Subcutaneous preadipocyte (primary cell): ENCODE measurements at places on chromosomes 7 and 10. TPM values are rescaled to one million over a fixed set of nuclear protein-coding genes. Genes with fewer than 3 reads are reported as not detected.

Gene CLDN4
- 2.6 and 4.7 TPM in 2 replicates for total RNA-seq

Gene SLC29A3
- 2.7 and 2.9 TPM in 2 replicates for total RNA-seq

Gene FKBP6
- not detected in 2 replicates for total RNA-seq

Gene HOXA7
- total RNA-seq = 2.2 and 2.7 TPM in 2 replicates

Gene ZNF467
- total RNA-seq = 0.20 TPM in 1 of 2 replicates, not detected in the other

Gene ZNF736
- 10.2 and 11.8 TPM in 2 replicates for total RNA-seq

Gene GNGT1
- total RNA-seq = not detected in 2 replicates

Gene PRRT4
- total RNA-seq = under 0.01 TPM in 1 of 2 replicates, not detected in the other

Gene DDX21
- 63.2 and 106 TPM in 2 replicates for total RNA-seq

Gene BAMBI
- 0.37 and 1.2 TPM in 2 replicates for total RNA-seq

Gene ZNF511
- 31.2 and 33.4 TPM in 2 replicates for total RNA-seq

Gene MKX
- total RNA-seq = 0.20 TPM in 1 of 2 replicates, not detected in the other

Gene ZFAND2A
- 8.2 and 12.1 TPM in 2 replicates for total RNA-seq

Gene TMEM176B
- total RNA-seq = 16.9 TPM in 1 of 2 replicates, not detected in the other

Gene ZNF853
- total RNA-seq = under 0.01 TPM in 1 of 2 replicates, not detected in the other

Gene SNCG
- 9.2 and 18.7 TPM in 2 replicates for total RNA-seq

Gene TMEM270
- not detected in 2 replicates for total RNA-seq

Gene AGR3
- not detected in 2 replicates for total RNA-seq

Gene CCDC6
- 41.9 and 48.5 TPM in 2 replicates for total RNA-seq

Gene TMEM196
- total RNA-seq = not detected in 2 replicates

Gene GHRHR
- total RNA-seq = not detected in 2 replicates

Gene BBIP1
- total RNA-seq = 19.5 and 23.9 TPM in 2 replicates

Gene CDK14
- total RNA-seq = 30.5 and 42.8 TPM in 2 replicates

Gene SLC16A9
- 0.37 and 0.59 TPM in 2 replicates for total RNA-seq

Gene PLXDC2
- 0.37 and 0.39 TPM in 2 replicates for total RNA-seq

Gene HMX2
- not detected in 2 replicates for total RNA-seq

Gene GPNMB
- total RNA-seq = 102 and 202 TPM in 2 replicates

Gene GAD2
- not detected in 2 replicates for total RNA-seq

Gene CYP2C8
- not detected in 2 replicates for total RNA-seq

Gene POMZP3
- total RNA-seq = 6.1 and 7.0 TPM in 2 replicates

Gene CACNA2D1
- 45.9 and 48.5 TPM in 2 replicates for total RNA-seq

Gene NCF1
- total RNA-seq = not detected in 2 replicates

Gene TUBB8
- not detected in 2 replicates for total RNA-seq

Gene SUV39H2
- 15.8 and 22.3 TPM in 2 replicates for total RNA-seq
